ENCODE measurements at places on chromosomes 6 and 20.

GRCh38 chr20:42938441-42939205, 251.1 kb downstream of the PTPRT start:
- no peak for DNase-seq

GRCh38 chr20:22526512-22527012, 57.8 kb downstream of the FOXA2 start:
- no peak for DNase-seq

DNA sequence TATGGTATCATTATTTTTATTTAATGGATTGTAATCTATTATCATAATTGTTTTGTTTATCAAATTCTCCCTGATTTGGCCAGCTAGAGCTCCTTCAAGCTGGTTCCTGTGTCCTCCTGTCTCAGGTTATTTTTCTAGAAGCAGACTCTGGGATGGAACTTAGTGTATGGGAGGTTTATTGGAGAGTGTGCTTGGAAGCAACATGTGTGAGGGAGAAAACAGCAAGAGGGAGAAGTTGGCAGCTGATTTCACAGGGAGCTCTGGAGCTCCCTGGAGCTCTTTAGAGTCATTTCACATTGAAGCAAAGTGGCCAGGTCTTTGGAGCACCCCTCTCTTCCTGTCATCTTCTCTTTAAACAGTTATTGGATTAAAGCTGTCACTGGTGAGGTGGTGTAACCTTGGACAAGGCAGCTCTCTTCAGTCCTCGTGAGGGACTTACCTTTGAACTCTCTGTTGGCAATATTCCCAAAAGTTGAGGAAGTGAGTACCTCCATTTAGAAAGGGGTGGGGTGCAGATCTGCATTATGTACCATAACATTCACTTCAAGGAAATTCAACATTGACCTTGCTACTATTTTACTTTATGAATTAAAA, 103.6 kb downstream of the PHF3 start:
- no peak for DNase-seq

GRCh38 chr6:39453956-39454524, 131.5 kb upstream of the KCNK16 start:
- no peak for DNase-seq

Data from HS-27A (cell line).